ENCODE measurements at places on chromosomes 11 and 22. TPM values are rescaled to one million over a fixed set of nuclear protein-coding genes. Genes with fewer than 3 reads are reported as not detected.

LRP4 gene
- total RNA-seq = 15.2 TPM

CARNS1 gene
- 0.03 TPM for total RNA-seq

KRTAP5-2 gene
- total RNA-seq = not detected

DNA sequence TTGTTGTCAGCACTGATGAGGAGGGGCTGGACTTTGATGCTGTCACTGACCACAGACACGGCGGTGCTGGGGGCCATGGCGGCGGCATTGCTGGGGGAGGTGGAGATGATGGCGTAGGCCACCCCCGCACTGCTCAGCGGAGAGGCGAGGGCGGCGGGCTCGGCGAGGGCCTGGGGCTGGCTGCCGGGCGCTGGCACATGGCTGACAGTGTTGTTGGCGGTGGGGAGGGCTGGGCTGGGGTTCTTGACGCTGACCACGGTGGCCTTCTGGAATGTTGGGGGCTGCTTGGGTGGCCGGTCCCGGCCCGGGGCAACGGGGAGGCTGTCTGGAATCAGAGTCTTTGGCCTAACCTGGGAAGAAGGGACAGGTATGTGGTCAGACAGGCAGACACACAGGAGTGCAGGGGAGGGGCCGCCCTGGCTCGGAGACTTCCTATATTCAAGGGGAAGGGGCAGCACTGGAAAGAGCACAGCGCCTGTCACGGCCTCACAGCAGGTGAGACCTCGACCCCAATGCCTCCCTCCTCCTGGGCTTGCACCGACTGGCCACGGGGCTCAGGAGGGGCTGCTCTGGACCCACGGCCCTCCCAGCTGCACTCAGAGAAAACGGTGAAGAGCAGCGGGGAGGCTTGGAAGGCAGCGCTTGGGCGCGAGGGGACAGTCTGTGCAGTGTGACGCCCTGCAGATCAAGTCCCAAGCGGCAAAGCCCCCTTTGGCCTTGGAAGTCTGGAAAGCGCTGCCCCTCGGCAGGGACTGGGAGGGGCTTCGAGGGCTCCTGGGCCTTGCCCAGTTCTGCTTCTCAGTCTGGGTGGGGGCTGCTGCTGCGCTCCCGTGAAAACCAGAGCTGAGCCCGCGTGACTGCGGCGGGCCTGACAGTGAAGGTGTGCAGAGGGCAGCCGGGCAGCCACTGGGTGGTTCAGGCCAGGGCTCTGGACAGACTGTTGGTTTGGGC is 93.2 kb downstream of the PHF21B start:
- no peak for DNase-seq

GRCh38 chr11:99376463-99376862 is 355.7 kb downstream of the CNTN5 start:
- DNase-seq = no peak

DNA sequence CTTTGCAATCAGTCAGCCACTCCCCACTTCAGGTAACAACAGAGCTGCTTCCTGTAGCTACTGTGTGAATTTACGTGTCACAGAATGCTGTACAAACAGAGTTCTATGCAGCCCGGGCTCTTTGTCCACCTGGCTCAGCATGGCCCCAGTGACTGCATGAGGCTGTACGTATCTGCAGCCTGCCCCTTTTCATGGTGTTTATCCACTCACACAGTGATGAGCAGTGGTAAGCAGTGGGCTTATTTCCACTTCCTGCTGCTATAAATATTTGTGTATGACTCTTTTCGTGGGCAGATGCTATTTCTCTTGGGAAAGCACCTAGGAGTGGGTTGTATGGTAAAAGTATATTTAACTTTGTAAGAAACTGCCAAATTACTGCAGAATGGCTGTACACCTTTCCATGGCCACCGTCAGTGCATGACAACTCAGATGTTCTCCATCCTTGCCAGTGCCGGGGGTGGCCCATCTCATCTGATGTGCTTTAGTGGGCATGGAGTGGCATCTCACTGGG is 43.3 kb downstream of the MYEOV start:
- DNase-seq = no peak

GRCh38 chr11:33064033-33064825 is 24.9 kb downstream of the TCP11L1 start:
- no peak for DNase-seq

DNA sequence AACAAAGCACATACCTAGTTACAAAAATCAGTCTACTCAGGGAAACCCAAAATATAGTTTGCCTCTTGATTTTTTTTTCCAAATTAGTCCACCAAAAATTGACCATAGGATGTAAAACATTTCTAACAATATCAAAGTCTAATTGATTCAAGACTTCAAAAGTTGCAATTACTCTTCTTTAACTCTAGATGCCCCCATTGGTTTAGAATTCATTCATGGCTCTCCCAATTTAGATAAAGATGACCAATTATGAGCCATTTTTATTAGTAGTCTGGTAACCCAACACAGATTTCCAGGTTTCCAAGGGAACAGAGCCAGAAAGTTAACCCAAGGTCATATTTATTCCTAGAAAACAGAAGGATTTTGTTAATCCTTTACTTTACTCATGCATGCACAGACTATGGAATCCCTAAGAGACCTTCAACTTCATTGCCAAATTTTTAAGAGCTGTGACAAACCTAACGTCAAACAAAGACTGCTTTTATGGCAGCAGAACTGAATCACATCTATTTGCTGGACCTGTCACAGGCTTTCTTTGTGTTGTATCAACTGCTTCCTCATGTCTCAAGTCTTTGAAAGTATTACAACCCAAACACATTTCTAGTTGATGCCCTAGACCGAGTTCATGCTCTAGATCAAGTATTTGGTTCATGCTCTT is 55.3 kb downstream of the C22orf42 start:
- no peak for DNase-seq

GRCh38 chr11:60791153-60791933 is 6.2 kb downstream of the MS4A10 start:
- DNase-seq = no peak

Measured in Caki2 (cell line).